CD4-positive, alpha-beta T cell treated with Interleukin-4 for 4 hours (primary cell): ENCODE measurements at places on chromosomes 16 and 17.

GRCh38 chr16:53098526-53099317 lies 43.9 kb downstream of the CHD9 start:
- peak; percentile 59 for DNase-seq

GRCh38 chr17:75228305-75228704 lies 22.8 kb downstream of the NUP85 start:
- DNase-seq, result no peak

DNA sequence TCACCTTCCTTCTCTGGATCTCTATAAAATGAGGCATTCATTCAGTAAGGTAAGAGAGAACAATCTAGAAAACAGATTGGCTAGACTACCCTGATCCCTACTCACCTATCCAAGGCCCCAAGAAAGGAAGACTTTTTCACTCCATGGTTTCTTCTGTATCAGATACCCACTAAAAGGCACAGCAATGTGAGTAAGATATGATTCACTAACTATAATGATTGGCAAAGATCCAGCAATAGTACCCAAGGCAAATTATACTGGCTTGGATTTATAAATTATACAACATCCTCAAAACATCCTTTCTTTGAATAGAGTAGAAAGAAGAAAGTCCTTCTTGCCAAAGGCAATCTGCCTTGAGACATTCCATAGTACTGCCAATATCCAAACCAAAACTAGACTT lies 1432.0 kb upstream of the GOT2 start:
- DNase-seq, result no peak

GRCh38 chr16:60582528-60582927 lies 1453.7 kb downstream of the CDH8 start:
- no peak for DNase-seq

DNA sequence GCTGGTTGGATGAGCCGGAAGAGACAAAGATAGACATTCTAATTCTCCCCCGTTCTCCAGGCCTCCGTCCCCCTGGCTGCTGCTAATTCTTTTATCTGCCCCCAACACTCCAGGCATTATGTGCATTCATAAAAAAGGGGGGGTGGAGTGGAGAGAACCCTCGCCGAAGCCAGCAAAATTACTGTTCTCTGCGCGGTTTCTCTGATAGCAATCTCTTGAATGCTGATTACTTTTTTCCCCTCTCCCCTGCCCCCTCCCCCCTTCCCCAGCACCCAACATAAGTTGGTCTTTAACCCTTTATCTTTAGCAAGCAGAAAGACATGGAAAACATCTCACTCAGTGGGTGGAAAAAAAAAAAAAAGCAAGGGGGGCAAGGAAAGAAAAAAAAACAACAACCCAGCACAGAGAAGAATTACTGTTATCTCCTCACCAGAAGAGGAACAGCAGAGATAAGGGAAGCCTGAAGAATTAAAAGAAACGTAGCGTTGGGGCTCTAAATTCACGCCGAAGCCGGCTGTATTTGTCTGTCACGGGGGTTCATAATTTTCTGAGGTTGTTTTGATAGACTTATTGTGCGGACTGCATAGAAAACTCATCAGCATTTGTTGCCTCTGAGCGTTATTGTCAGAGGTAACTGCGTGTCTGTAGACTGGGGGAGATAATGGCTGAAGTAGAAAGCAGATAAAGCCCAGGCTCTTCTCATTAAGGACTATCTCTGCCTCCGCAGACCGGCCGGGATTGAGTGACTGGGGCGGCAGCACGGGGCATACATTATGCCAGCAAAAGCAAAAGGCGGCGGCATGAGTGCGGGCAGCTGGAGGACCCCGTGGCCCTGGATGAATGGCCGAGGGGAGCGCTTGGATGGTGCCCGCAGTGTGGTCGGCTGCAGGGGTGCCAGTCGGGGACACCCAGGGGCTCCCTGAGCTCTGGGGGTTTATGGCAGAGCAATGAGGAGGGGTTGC lies 126.9 kb downstream of the MRM1 start:
- DNase-seq, result peak; percentile 9

DNA sequence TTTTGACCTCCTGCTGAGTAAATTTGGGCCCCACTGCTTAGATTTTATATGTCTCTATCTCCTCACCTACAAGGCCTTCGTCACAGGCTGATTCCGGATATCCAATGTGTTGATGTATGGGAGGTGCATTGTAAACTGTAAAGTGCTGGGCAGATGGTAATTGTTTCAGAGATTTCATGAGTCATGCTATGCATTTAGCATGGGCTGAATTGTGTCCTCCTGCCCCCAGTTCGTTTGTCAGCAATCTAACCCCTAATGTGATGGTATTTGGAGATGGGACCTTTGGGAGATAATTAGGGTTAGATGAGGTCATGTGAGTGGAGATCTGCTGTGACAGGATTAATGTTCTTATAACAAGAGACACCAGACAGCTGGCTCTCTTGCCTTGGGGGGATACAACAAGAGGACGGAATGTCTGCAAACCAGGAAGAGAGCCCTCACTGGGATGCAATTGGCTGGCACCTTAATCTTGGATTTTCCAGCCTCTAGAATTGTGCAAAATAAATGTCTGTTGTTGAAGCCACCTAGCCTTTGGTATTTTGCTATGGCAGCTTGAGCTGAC lies 101.8 kb upstream of the NLRP1 start:
- no peak for DNase-seq

GRCh38 chr17:49834118-49834743 lies 13.6 kb downstream of the TAC4 start:
- no peak for DNase-seq

GRCh38 chr17:82029391-82029790 lies 2.1 kb upstream of the RAC3 start:
- DNase-seq, result no peak

- peak; percentile 5 for DNase-seq
Measured at GRCh38 chr16:4194661-4195060, 47.2 kb downstream of the SRL start.

- DNase-seq, result no peak
Measured at GRCh38 chr17:45008216-45008615, 40.1 kb upstream of the C1QL1 start.

GRCh38 chr16:78972986-78973385 lies 627.6 kb downstream of the MAF start:
- no peak for DNase-seq

- DNase-seq, result no peak
Measured at GRCh38 chr16:11603331-11603750, 16.6 kb upstream of the LITAF start.

DNA sequence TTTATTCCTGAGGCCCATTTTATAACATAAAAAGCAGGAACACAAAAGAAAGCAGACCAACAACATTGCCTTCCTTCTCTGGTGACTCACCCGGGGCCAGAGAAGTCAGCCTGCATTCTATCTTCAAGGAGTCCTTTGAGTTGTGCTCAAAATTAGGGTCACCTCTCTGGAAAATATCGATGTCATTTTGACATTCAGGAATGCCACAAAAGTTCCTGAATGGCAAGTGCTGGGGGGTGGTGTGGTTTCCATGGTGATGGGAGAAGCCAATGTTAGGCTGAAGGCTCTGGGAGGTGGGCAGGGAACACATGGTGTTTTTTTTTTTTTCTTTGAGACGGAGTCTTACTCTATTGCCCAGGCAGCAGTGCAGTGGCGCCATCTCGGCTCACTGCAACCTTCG lies 159.6 kb downstream of the HAPSTR1 start:
- no peak for DNase-seq

DNA sequence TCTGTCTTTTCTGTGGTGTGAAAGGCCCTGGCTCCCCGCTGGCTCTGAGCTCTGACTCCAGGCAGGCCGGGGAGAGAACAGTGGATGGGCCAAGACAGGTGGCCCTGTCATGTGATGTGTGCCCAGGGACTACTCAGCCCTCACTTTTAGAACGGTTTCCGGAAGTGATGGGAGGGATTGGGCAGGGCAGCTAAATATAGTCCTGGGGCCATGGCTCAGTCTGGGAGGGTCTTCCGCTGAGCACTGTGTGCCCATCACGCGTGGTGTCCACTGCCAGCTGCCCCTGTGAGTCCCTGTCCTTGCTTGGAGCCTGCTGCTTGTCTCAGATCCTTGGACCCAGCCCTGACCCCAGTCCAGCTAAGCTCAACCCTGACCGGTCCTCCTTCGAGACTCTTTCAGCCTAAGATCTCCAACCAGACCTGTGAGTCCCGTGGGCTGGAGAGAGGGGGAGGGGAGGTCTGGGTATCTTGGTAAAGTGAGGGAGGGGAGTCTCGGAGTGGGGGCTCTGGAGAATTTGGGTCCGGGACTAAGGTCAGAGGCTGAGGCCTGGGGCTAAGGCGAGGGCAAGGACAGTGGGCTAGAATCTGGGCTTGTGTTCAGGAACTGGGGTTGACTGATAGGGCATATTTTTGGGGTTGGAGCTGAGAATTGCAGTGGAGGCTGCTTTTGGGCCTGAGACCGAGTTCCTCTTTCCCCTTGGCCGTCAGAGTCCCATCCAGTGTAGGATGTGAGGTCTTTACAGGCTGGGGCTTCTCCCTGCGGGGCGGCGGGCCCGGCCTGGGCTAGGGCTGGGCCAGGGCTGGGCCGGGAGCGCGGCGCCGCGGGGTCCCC lies at the start of gene TRIM72:
Gene TRIM72 (plus strand): TSS at position 243 of the 831 bp plus-strand sequence. CDS start 620 bp downstream, outside the sequence.
- no peak for DNase-seq

DNA sequence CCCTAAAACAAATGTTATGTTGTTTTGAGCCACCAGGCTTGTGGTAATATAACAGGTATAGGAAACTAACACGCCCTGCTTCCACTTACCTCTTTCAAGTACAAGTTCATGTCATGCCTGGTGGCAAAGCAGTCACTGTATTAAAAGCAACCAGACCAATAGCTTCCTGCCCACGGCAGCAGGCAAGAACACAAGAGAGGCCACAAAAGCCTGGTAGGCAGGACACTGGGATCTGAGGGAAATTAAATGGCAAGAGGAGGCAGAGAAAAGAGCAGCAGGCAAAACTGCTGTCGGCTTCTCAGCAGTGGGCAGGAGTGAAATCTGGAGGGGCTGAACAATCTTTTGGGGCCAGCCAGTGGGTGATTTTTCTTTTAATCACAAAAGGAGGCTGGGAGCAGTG lies 2.2 kb downstream of the CYTH1 start:
- peak; percentile 90 for DNase-seq

DNA sequence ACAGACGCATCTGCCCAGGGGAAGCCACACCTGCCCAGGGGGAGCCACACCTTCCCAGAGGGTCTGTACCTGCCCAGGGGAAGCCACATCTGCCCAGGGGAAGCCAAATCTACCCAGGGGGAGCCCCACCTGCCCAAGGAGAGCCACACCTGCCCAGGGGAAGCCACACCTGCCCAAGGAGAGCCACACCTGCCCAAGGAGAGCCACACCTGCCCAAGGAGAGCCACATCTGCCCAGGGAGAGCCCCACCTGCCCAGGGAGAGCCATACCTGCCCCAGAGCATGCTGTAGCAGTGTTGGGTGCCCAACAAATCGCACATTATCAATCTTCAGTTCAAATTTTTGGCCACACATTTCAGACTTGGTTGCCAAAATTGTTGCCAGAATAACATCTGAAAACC lies 19.6 kb downstream of the NPRL3 start:
- DNase-seq, result no peak

GRCh38 chr16:75580-76501 lies 2.2 kb upstream of the MPG start:
- DNase-seq, result no peak

GRCh38 chr17:80242505-80242904 lies 18.1 kb upstream of the RNF213 start:
- no peak for DNase-seq

DNA sequence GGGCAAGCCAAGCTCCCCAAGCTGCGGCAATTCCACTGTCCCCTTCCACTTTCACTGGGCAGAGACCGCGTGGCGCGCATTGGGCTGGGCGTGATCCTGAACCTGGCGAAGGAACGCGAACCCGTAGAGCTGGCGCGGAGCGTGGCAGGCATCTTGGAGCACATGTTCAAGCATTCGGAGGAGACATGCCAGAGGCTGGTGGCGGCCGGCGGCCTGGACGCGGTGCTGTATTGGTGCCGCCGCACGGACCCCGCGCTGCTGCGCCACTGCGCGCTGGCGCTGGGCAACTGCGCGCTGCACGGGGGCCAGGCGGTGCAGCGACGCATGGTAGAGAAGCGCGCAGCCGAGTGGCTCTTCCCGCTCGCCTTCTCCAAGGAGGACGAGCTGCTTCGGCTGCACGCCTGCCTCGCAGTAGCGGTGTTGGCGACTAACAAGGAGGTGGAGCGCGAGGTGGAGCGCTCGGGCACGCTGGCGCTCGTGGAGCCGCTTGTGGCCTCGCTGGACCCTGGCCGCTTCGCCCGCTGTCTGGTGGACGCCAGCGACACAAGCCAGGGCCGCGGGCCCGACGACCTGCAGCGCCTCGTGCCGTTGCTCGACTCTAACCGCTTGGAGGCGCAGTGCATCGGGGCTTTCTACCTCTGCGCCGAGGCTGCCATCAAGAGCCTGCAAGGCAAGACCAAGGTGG lies 9.8 kb downstream of the SARM1 start:
- DNase-seq, result no peak

- DNase-seq, result no peak
Measured at GRCh38 chr17:46027048-46027975, 28.3 kb downstream of the STH start.

GRCh38 chr16:84291226-84291625 lies 3.5 kb upstream of the WFDC1 start:
- no peak for DNase-seq

- DNase-seq, result no peak
Measured at GRCh38 chr17:80441598-80442322, 26.8 kb downstream of the ENDOV start.

DNA sequence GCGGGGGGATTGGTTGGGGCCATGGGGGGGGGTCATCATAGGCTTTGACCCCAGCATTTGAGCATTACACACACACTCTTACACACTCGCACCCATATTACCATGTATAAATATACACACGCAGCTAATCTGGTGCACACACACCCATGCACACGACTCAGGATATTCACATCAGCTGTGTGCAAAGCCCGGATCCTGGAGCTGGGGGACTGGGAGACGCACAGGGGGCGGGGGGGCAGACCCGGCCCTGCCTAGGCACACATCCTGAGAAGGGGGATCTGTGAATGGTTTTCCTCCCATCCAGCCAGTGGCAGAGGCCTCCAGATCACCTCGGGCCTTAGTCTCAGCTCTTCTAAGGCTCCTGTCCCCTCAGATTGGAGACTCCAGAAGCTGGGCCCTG lies 5.6 kb downstream of the ASGR2 start:
- DNase-seq, result no peak

DNA sequence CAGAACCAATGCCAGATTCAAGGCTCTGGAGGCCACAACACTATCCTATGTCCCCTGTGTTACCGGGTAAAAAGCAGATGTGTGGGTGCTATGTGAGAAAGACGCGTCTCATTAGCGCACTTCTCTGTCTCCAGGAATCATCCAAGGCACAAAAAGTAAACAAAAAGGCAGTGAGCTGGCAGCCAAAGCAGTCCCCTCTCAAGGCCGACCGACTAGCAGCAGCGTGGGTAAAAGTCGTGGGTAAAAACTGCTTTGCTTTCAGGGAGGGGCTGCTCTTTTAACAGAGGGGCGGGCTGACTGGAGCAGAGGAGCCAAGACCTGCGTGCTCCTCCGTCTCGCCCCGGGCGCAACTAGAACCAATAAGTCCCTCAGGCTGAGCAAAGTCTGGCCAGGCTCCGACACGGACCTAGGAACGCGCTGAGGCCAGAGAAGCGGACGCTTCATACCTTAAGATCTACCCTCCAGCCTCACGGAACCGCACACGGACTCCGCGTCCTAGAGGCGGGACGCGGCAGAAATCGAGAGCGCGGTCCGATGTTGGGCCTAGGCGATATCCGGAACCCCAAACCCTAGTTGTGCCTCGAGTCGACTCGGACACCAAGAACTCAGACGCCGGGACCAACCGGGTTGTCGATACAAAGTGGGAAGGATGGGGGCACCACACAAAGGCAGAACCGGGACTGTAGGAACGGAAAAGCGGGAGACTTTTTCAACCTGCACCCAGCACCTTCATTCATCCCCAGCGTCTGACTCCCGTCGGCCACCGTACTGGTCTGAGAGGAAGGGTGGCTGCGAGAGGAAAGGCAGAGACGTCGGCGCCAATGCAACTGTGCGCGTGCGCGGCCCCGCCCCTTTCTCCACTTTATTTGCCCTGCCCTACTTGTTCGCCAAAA lies at the start of gene INTS2:
Gene INTS2 (minus strand): TSS at position 775 of the 893 bp plus-strand sequence. CDS start 1,338 bp downstream, outside the sequence.
- peak; percentile 97 for DNase-seq
